ENCODE measurements at places on chromosomes 5 and 9.

DNA sequence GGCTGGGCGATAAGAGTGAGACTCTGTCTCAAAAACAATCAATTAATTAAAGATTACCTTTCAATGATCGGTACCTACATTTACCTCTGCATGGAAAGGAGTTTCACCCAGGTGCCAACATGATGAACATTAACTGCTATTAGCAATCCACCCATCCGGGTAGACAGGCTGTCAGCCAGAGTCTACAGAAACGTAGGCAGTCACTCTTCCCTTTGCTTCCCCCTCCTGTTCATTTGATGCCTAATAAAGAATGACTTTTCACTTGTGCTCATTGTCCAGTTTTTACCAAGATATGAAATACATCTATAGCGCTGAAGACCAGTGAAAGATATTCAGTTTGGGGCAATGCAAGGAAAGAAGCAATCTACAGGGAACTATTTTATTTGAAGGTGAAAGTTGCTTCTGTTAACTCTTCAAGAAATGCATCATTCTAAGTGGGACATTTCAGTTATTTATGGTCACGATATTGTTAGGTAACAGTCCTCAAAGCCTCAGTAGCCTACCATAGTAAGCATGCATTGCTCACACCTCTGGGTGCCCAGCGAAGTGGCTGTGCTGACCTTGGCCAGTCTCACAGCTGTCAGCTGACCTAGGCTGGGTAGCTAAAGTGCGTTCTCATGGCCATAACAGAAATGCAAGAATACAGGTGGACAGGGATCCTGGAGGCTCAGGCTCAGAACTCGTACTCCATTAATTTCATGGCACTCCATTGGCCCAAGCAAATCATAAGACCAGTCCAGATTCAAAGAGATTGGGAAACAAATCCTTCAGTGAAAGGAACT, 87.2 kb upstream of the DMRT1 start:
- DNase-seq: no peak

DNA sequence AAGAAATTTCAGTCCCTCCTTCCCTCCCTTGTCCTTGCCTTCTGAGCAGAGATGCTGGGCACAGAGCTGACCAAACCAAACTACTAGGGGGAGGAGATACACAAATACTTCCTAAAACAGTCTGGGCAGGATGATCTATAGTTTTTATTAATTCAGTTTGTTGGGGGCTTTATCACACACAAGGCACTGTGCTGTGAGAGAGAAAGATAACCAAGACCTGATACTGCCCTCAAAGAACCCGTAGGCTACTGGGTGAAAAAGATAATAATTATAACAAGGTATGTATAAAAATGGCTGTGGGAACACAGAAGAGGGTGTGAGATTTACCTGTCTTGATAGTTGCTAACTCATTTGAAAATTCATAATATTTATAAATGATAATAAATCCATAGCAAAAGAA, 354.7 kb downstream of the NDUFS4 start:
- DNase-seq: no peak

- no peak for DNase-seq
These were observed 85.9 kb downstream of the NR6A1 start for GRCh38 chr9:124685217-124685616.

DNA sequence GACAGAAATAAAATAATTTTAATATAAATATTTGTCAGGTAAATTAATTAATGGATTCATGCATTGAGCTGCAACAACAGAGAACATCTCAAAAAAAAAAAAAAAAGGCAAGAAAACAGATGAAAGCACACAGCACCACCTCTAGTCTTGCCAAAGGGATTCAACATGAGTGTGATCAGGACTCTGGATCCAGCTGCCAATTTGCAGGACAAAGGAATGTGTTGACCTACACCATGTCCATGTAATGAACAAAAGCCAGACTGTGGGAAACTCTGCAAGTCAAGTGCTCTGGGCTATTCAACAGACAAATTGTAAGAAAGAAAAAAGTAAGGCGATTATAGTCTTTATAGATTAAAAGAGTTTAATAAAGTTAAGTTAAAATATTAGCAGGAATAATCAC, 769.3 kb downstream of the TLR4 start:
- no peak for DNase-seq

DNA sequence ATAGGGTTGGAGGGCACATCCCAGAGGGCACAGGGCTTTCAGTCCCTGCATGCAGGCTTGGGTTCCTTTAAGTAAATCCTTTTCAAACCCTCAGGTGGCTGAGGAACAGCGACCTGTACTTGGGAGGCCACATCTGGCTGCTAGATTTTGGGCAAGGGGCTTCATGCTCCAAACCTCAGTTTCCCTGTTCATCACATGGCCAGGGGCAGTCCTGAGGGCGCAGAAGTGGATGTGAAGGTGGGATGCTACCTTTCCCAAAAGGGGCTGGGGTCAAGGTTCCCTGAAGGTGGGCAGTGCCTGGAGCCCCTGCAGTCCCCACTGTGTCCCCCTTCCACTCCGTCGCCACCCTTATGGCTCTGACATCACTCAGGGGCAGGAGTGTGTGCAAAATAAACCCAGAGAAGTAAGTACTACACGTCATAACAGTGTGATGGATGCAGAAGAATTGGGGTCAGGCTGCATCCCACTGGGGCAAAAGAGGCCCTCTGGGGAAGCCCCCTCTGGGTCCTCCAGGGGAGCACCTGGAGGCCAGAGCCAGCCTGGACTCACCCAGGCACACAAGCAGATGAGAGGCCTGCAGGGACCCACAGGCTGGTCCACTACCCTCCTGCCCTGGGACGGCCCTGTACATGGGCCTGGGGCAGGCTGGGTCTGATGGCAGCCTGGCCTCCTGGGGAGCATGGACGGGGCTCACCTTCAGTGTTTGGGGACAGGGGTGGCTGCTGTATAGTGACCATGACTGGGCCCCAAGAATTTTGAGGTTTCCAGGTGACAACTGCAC, 1.9 kb upstream of the CARD19 start:
- no peak for DNase-seq

- no peak for DNase-seq
These were observed 49.4 kb upstream of the CDH9 start for GRCh38 chr5:27087747-27088146.

GRCh38 chr5:53423724-53424123, 56.7 kb upstream of the FST start:
- DNase-seq: no peak

DNA sequence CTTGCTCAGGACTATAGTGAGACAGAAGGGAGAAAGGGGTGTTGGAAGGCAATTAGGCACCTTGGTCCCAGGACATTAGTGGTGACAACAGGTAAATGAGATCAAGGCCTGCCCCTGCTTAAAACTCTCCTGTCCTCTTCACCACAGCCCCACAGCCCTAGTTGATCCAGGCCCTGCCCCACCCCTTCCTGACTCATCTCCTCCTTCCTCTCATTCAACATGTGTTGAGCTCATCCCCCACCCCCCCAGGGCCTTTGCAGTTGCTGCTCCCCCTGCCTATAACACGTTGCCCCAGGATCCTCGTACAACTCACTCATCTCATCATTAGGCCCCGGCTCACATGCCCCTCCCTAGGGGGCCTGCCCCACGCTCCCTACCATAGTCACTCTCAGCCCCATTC, 66.8 kb downstream of the TSPAN17 start:
- no peak for DNase-seq

GRCh38 chr9:126429190-126429589, 102.6 kb downstream of the MVB12B start:
- DNase-seq: no peak

DNA sequence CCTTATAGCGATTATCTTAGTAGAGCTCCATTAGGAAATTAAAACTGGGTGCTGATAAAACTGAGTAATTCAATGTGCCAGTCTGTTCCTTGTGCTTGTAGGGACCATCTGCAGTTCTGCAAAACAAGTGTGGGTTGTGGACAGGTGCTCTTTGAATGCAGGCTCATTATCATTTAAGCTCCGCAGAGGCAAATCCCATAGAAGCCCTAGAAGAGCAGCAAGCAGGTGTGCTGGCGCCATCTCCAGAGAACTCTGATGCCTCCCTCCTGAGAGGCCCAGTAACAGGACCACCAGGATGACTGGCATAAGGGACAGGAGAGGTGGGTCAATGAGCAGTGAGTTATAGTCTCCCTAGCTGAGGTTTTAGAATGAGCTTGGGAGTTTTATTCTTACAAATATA, 1342.4 kb upstream of the DMAC1 start:
- DNase-seq: no peak

DNA sequence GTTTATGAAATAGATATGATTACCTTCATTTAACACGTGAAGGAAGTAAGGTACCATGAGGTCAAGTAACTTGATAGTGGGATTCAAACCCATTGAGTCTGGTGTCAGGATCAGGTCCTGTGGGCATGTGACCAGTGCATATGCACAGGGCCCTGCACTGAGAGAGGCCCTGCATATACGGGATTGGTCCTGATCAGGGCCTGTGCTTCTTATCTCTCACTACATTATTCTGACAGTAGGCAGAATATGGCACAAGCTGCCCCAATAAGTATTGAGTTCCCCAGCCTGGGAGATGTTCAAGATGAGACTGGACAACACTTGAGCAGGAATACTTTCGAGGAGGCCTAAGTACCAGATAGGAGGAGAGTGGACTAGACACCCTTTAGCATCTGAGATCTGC, 44.0 kb downstream of the GALNT10 start:
- no peak for DNase-seq

DNA sequence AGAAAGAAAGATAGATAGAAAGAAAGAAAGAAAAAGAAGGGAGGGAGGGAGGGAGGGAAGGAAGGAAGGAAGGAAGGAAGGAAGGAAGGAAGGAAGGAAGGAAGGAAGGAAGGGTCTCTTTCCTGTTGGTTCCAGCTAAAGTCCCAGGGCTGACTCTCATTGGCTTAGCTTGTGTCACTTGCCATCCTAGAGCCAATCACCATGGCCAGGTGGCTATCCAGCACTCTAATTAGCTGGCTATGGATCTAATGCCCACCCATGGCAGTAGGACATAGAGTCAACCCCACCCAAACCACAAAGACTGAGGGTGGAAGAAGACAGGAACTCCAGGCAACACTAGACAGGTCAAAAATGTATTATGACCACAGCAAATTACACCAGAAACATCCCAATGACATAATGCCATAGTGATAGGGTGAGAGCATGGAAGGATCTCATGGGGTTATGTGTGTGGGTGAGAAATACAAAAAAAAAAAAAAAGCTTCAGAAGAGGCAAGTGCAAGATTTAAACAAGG, 10.8 kb upstream of the CPLX2 start:
- DNase-seq: no peak

DNA sequence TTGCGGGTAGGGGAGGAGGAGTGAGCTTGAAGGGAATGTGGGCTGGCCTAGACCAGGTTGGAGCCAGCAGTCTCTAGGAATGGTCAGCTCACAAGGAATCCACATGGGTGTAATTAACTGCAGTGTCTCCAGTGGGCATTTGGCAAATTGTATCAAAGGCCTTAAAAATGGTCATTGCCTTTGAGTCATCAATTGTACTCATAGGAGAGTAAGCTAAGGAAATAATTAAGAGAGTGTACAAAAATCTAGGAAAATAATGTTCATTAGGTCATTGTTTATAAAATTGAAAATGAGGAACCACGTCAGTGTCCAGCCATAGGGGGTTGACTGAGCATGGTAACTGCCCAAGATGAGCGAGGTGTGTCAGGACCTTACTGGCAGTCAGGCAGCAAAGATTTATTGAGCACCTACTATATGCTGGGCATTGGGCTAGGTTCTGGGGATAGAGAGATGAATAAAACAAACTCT, 29.8 kb upstream of the RPL26L1 start:
- DNase-seq: no peak

DNA sequence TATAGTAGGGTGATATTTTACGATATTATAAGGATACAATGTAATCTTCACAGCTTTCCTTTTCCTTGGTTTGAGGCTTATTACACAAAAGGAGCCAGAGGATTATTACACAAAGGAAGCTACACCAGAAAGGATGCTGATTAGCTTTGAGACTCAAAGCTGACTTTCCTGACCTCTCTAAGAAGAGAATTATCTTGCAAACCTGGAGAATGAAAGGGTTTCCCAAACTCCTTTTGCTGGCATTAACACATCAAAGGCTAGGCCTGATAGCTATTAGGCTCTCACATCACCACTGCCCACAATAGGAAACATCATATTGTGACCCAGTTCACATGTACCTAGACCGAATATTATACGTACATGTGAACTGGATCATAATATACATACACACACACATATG, 34.2 kb upstream of the CHD1 start:
- DNase-seq: no peak

GRCh38 chr5:88679638-88680037, 203.3 kb downstream of the MEF2C start:
- DNase-seq: no peak

DNA sequence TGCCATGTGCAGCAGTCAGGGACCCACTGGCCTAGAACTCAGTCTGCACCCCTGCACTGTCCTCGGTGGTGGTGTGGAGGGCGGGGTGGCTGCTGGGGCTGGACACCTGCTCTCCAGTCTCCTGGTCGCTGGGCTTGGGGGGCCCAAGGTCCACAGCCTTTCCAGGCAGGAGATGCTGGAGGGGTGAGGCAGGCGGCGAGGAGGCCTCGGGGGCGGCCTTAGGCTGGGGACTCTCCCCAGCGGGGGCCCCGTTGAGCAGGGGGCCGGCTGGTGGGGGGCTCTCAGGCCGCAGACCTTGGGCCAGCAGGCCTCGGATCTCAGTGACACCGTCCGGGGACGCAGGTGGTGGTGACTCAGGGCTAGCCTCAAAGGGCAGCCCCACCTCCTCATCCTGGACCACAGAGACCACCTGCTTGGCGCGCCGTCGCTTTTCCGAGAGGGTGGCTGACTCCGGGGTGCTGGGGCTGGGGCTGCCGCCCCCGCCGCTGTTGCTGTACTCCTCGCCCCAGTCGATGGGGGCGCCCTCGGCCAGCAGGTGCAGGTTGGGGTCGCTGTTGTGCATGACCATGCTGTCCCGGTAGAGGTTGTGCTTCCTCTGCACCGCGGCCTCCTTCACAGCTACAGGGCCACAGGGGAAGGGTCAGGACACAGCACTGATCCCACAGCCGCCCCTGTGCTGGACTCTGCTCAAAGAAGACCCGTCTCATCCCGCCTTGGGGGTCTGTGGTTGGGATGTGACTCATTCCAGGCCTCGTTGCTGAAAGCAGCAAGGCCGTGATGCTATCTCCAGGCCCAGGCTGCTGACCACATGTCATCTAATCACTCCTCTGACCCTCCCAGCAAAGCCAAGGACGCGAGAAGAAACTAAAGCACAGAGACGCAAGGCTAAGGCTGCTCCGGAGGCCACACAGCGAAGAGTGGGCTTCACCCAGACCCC, 55.8 kb downstream of the LRSAM1 start:
- no peak for DNase-seq

DNA sequence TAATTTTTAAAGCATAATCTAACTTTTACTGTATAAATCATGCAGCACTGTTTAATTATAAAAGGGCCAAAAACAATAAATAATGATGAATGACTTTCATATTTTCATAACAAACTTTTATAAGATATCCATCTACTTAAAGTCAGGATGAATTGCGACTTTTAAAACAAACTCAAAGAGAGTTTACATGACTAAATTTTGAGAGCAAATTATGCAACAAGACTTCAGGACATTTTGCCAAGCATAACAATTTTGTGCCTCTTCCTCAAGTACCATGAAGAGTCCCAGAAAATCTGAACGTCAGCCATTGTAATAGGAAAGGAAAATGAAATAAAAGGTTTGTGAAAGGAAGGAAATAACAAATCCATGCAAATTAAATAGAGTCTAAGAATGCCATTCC, 24.4 kb downstream of the ERAP1 start:
- DNase-seq: no peak

Data from activated T-cell treated with anti-CD3 and anti-CD28 coated beads for 48 hours (primary cell).